ENCODE measurements at places on chromosomes 4 and X.

- no peak for DNase-seq
These were observed 74.9 kb downstream of the SPIN3 start for GRCh38 chrX:56920338-56920997.

- no peak for DNase-seq
These were observed 14.2 kb downstream of the SEC24D start for GRCh38 chr4:118821590-118822293.

DNA sequence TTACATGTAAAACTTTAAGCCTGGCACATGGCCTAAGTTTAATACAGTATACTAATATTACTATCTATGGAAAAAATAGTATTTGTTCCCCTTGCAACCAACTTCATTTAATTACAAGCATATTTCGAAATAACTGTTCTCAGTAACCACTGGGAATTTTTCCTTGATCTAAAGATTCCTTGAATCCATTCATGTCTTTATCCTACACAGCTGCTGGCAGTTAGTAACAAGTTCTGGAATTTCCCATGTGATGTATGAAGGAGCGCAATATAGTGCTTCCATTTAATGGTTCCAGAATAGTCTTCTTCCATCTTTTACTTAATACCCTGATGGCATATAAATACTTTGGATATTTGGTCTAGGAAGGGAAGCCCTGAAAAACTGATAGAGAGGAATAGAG, 136.5 kb downstream of the AASDH start:
- no peak for DNase-seq

GRCh38 chrX:69503782-69504625, at the start of gene NALF2:
Gene NALF2, plus strand, starts transcription at chrX:69504326. Its CDS starts 957 bp downstream, at chrX:69505283.
- peak; percentile 46 for DNase-seq

- DNase-seq, result no peak
These were observed 104.9 kb upstream of the TNIP3 start for GRCh38 chr4:121269001-121269400.

GRCh38 chrX:9542761-9543111, 77.9 kb downstream of the TBL1X start:
- no peak for DNase-seq
